Placental pericyte (primary cell): ENCODE measurements at places on chromosomes 6 and 20. TPM values are rescaled to one million over a fixed set of nuclear protein-coding genes. Genes with fewer than 3 reads are reported as not detected.

The SSTR4 gene
- not detected in 2 replicates for total RNA-seq

The ADGB gene
- total RNA-seq, result not detected in 2 replicates

The SLC32A1 gene
- not detected in 2 replicates for total RNA-seq

The SRSF12 gene
- total RNA-seq, result under 0.01 TPM in 1 of 2 replicates, not detected in the other

The MATN4 gene
- 0.22 TPM in 1 of 2 replicates, not detected in the other for total RNA-seq

The LTB gene
- not detected in 2 replicates for total RNA-seq

The TRIM26 gene
- 25.6 and 36.9 TPM in 2 replicates for total RNA-seq

The PAK5 gene
- total RNA-seq, result not detected in 2 replicates

The DTNBP1 gene
- total RNA-seq, result 1.9 and 5.0 TPM in 2 replicates

The ACTR5 gene
- 5.3 and 7.0 TPM in 2 replicates for total RNA-seq

The ALDH8A1 gene
- 0.22 and 0.72 TPM in 2 replicates for total RNA-seq

The FKBP1C gene
- total RNA-seq, result 0.44 and 1.0 TPM in 2 replicates

The BMP5 gene
- total RNA-seq, result not detected in 2 replicates

The SYNE1 gene
- 153 and 183 TPM in 2 replicates for total RNA-seq

The COX4I2 gene
- total RNA-seq, result not detected in 2 replicates

The RRAGD gene
- total RNA-seq, result 0.22 and 1.4 TPM in 2 replicates

The TBX18 gene
- 8.8 and 16.8 TPM in 2 replicates for total RNA-seq

The BPIFB1 gene
- total RNA-seq, result not detected in 2 replicates

The PTCHD4 gene
- 0.88 and 2.6 TPM in 2 replicates for total RNA-seq

The ZSCAN23 gene
- total RNA-seq, result 0.57 and 0.88 TPM in 2 replicates

The DEFB132 gene
- total RNA-seq, result not detected in 2 replicates

The CALHM4 gene
- 0.14 TPM in 1 of 2 replicates, not detected in the other for total RNA-seq

The RNF144B gene
- total RNA-seq, result 0.44 and 1.4 TPM in 2 replicates

The EEF1A2 gene
- 1.3 and 4.6 TPM in 2 replicates for total RNA-seq

The GJA10 gene
- total RNA-seq, result not detected in 2 replicates

The OLIG3 gene
- not detected in 2 replicates for total RNA-seq

The GPR6 gene
- not detected in 2 replicates for total RNA-seq

The TRAPPC3L gene
- under 0.01 TPM in 1 of 2 replicates, not detected in the other for total RNA-seq

The ATXN1 gene
- total RNA-seq, result 37.4 and 54.0 TPM in 2 replicates

The RBPJL gene
- total RNA-seq, result not detected in 2 replicates

The SNX21 gene
- 51.2 and 79.3 TPM in 2 replicates for total RNA-seq

The RGS17 gene
- 4.6 and 12.7 TPM in 2 replicates for total RNA-seq

The SLC18B1 gene
- total RNA-seq, result 3.1 and 3.6 TPM in 2 replicates

The ELOVL5 gene
- 74.0 and 126 TPM in 2 replicates for total RNA-seq

The CNKSR3 gene
- total RNA-seq, result 3.1 and 7.4 TPM in 2 replicates

The POM121L2 gene
- total RNA-seq, result not detected in 2 replicates

The RBBP8NL gene
- not detected in 2 replicates for total RNA-seq

The XKR7 gene
- total RNA-seq, result not detected in 2 replicates

The TLDC2 gene
- total RNA-seq, result not detected in 2 replicates

The FOXS1 gene
- 0.22 and 2.0 TPM in 2 replicates for total RNA-seq

The PDE10A gene
- total RNA-seq, result 2.0 and 11.6 TPM in 2 replicates

The GSTA5 gene
- not detected in 2 replicates for total RNA-seq

The TMEM170B gene
- 1.1 and 3.1 TPM in 2 replicates for total RNA-seq

The MROH8 gene
- total RNA-seq, result 1.7 and 7.9 TPM in 2 replicates

The SEL1L2 gene
- total RNA-seq, result not detected in 2 replicates

The NFATC2 gene
- 1.1 and 4.7 TPM in 2 replicates for total RNA-seq

The TCP11 gene
- total RNA-seq, result 0.66 and 0.72 TPM in 2 replicates

The LBP gene
- not detected in 2 replicates for total RNA-seq

The LINC00237 gene
- not detected in 2 replicates for total RNA-seq

The RAMACL gene
- 0.72 and 3.1 TPM in 2 replicates for total RNA-seq

The MICA gene
- total RNA-seq, result 32.2 and 48.0 TPM in 2 replicates

The SOX4 gene
- 26.7 and 53.7 TPM in 2 replicates for total RNA-seq

The SLCO4A1 gene
- total RNA-seq, result 0.44 and 6.6 TPM in 2 replicates
